ENCODE measurements at places on chromosomes 16 and 17.

GRCh38 chr16:46789499-46790414 is 41.2 kb downstream of the C16orf87 start:
- H3K36me3 ChIP-seq: no peaks in the 10 kb centered on the region
- H3K4me1 ChIP-seq: peaks cover 4% of the 10 kb centered on the region
- peak overlapping the region; percentile 69 for H3K4me3 ChIP-seq
- no peaks in the 10 kb centered on the region for H3K27me3 ChIP-seq

DNA sequence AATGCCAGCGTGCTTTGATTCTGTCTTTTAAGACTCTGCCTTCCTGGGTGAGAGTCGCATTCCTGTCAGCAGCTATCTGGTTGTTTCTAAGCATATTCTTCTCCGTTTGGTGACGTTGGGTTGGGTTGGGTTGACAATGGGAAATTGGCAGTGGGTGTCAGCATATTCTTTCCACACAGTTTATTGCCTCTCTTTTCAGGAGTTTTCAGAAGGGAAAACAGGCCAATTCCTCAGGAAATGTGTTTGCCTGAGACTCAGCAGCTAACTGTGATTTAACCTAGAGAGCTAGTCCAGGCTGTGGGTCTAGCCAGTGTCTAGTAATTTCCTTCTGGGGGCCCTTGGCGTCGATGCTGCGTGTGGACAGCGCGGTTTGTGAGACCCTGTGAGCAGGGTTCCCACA is 21.2 kb downstream of the EPN2 start:
- H3K4me1 ChIP-seq: no peaks in the 10 kb centered on the region
- H3K4me3 ChIP-seq: no peak overlapping the region
- H3K36me3 ChIP-seq: no peaks in the 10 kb centered on the region
- H3K27me3 ChIP-seq: no peaks in the 10 kb centered on the region

GRCh38 chr16:77064037-77064436 is 127.0 kb upstream of the MON1B start:
- H3K27ac ChIP-seq: no peak overlapping the region
- no peaks in the 10 kb centered on the region for H3K27me3 ChIP-seq

GRCh38 chr16:2973093-2973492 is 3.9 kb downstream of the PAQR4 start:
- no peaks in the 10 kb centered on the region for H3K36me3 ChIP-seq
- no peak overlapping the region for H3K27ac ChIP-seq
- H3K27me3 ChIP-seq: peaks cover 8% of the 10 kb centered on the region
- no peak overlapping the region for H3K4me3 ChIP-seq
- no peak for DNase-seq

DNA sequence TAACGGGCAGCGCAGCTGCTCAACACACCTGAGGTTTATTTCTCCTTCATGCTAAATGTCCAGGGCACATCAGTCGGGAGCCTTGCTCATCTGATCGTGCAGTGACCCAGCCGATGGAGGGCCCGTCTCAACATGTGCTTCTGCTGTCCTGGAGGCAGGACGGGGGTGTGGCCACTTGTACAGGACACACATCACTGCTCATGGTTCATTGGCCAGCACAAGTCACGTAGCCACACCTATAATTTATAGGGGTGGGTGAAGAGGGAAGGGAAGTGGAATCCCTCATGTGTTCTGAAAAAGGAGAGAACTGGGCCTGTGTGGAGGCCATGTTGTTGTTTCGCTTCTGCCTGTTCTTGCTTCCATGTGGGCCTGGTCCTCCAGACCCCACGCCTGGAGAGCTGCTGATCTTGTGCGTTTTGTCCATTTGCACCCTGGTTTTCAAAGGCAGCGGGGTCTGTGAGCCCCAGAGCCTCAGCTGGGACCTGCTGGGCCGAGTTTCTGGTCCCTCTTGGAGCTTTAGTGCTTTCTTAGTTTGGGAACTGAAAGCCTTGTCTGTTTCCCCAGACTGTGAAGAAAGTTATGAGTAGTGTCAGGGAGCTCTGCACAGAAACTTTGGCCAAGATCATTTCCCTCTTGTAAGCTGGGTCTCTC is 60.5 kb downstream of the CMIP start:
- no peak overlapping the region for H3K4me3 ChIP-seq
- no peaks in the 10 kb centered on the region for H3K27me3 ChIP-seq
- H3K4me1 ChIP-seq: peaks cover 4% of the 10 kb centered on the region

DNA sequence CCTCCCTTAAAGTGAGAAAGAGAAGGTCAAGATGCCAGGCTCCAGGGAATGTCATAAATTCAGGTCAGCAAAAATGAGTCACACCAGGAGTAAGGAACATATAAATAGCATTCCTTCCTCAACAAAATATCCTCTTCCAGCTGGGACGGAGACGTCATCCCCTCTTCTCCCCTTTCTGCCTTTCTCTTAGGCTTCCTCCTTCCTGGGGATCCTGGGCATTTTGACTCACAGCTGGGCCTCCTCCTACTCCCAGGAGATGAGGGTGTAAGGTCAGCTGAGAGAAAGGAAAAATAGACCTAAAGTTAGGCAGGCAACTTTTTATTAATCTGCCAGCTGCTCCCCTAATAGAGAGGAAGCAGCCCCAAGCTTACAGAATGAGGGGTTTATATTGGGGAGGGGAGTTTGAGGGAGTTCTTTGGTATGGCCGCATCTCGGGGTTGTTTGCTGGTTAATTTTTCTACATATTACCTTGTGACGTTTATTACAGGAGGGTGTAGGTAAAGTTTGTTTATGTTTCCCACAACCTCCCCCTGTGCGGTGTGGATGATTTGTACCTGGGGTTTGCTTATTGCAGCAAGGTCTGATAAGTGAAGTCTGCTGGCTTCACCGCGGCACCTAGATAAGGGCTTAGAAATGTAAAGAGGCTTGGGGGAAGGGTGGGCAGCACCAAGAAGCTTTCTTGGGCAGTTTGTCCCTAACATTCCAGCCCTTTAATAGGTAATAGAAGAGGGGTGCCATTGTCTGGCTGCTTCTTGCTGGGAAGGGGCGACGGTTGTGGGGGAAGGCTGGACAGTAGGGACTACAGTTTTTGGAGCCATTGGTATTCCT is 7.1 kb upstream of the ZNF747 start:
- no peaks in the 10 kb centered on the region for H3K4me1 ChIP-seq
- peaks cover 4% of the 10 kb centered on the region for H3K36me3 ChIP-seq
- peak overlapping the region; percentile 54 for H3K27ac ChIP-seq
- no peaks in the 10 kb centered on the region for H3K27me3 ChIP-seq
- H3K4me3 ChIP-seq: no peak overlapping the region

GRCh38 chr16:15544405-15544804 is 98.5 kb downstream of the MARF1 start:
- H3K27ac ChIP-seq: no peak overlapping the region
- no peaks in the 10 kb centered on the region for H3K27me3 ChIP-seq
- no peaks in the 10 kb centered on the region for H3K36me3 ChIP-seq
- H3K4me3 ChIP-seq: no peak overlapping the region
- no peak for DNase-seq

DNA sequence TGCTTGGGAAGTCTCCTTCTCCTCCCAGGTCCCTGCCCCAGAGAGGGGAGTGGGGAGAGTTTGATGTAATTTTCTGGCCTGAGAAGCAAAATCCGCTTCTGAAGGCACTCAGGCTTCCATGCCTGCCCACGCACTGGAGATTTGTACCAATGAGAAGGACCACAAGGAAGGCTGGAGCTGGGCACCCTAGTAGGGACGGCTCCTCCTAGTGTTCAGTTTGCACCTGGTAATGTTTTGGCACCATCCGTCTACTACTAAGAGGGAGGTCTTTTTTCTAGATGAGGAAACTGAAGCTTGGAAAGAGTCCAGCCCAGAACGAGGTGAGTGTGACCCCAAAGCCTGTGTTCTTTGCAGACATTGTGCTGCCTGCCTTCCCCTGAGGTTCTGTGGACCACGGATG is 83.6 kb upstream of the NLRP1 start:
- H3K4me1 ChIP-seq: no peaks in the 10 kb centered on the region
- no peak overlapping the region for H3K4me3 ChIP-seq
- no peaks in the 10 kb centered on the region for H3K36me3 ChIP-seq

- H3K4me1 ChIP-seq: no peaks in the 10 kb centered on the region
- H3K4me3 ChIP-seq: no peak overlapping the region
- no peaks in the 10 kb centered on the region for H3K36me3 ChIP-seq
Measured at GRCh38 chr16:22928882-22929435, 115.0 kb downstream of the HS3ST2 start.

DNA sequence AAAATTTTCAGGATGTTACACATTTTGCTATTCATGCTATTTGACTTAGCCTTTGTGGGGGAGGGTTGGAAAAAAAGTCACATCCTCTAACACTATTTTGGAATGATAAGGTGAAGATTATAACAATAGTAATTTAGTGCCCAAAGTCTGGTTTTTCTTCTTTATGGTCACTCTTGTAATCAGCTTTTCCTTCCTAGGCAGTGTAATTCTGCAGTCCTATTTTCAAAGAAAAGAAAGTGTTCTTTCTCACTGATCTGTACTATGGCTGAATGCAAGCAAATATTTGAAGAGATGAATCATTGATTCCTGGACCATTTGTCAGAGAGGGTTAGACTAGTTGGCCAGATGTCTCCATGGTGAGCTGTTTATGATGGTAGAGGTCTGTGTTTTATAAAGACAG is 8.4 kb downstream of the RSPRY1 start:
- H3K4me1 ChIP-seq: no peaks in the 10 kb centered on the region
- H3K36me3 ChIP-seq: no peaks in the 10 kb centered on the region
- H3K27me3 ChIP-seq: no peaks in the 10 kb centered on the region
- no peak overlapping the region for H3K4me3 ChIP-seq
- DNase-seq: no peak
- no peak overlapping the region for H3K27ac ChIP-seq

DNA sequence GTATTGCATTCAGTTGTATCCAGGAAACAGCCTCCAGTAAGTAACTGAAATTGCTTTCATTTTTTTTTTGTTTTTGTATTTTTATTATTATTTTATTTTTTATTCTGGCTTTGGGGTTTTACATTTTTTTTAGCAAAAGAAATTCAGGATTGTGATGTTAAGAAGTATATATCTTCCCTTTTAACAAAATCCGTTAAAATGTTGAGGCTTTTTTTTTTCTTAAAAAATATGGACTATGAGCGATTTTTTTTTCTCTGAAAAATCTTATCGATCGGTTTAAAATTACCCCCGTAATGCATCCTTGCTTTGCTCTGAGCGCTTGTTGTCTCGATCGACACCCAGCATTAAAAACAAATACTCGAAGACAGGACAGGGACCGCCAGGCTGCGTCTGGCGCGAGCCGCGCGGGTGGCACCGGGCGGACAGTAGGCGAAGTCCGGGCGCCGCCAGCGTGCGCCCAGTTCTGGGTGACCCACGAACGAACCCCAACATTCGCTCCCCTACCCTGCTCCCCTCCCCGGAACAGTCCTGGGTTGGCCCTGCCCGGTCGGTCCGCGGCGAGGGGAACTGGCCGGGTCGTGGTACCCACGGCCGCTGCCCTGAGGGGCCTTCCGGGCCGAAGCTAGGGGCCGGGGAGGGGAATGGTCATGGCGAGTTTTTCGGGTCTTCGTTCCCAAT is 482 bp downstream of the BAHCC1 start:
- H3K4me1 ChIP-seq: peaks cover 57% of the 10 kb centered on the region
- no peak for DNase-seq
- H3K4me3 ChIP-seq: no peak overlapping the region
- no peaks in the 10 kb centered on the region for H3K36me3 ChIP-seq
- H3K27me3 ChIP-seq: peaks cover 75% of the 10 kb centered on the region
- H3K27ac ChIP-seq: no peak overlapping the region

DNA sequence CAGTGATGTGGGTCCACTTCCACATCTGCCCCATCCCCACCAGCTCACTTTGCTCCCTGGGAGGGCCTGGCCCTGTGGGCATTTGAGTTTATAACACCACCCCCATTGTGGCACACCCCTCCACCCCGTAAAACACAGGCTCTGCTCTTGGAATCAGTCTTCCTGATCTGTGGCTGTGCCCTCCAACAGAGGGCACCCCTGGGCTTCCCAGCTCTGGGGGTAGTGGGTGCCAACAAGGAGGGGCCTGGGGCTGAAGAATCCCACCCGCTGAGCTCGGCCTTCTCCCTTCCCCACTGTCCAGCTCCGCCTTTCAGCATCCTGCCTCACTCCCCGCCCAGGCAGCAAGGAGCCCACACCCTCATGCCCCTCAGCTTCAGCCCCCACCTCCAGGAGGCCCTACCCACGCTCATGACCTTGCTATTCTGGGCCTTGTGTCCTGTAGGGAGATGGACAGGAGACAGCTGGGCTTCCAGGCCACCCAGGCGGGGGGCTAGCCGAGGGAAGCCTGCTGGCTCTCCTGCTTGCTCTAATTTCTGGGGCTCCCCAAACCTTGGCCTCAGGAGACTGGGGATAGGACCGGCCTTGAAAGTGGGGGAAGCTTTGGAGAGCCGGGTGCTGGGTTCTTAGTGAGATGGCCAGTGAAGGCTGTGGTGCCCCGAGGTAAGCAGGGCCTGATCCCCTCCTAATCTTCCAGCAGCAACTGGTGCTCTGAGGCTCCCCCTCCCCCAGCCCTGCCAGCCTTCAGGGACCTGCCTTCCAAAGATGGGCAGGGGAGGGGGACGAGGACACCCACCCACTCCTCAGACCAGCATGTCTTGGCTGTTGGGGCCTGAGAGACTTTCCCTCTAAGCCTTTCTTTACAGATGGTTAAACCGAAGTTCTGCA is 2.9 kb upstream of the ATP2A1 start:
- no peak for DNase-seq
- H3K4me3 ChIP-seq: no peak overlapping the region
- peaks cover 10% of the 10 kb centered on the region for H3K4me1 ChIP-seq
- no peak overlapping the region for H3K27ac ChIP-seq

DNA sequence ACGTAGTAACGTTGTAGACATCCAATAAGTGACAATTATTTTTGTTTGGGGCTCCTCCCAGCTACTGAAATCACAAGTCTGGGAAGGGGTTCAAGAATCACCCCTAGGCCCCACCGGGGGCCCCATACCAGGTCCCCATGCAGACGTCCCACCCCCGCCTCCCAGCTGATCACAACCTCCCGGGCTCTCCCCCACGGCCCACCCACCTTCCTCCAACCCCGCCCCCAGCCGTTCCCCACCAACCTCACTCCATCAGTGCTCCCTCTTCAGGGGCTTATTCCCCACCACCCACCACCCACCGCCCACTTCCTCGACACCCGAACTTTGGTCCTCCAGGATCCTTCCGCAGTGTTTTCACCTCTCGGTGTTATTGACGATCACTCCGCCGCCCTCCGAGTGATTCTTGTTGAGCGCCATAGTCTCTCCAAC is 240 bp downstream of the WBP2 start:
- peaks cover 15% of the 10 kb centered on the region for H3K36me3 ChIP-seq
- no peaks in the 10 kb centered on the region for H3K27me3 ChIP-seq
- H3K4me1 ChIP-seq: peaks cover 22% of the 10 kb centered on the region
- DNase-seq: no peak
- H3K27ac ChIP-seq: peak overlapping the region; percentile 89

GRCh38 chr17:29611351-29612093 is 11.2 kb downstream of the CORO6 start:
- no peak overlapping the region for H3K4me3 ChIP-seq
- H3K36me3 ChIP-seq: no peaks in the 10 kb centered on the region
- no peak overlapping the region for H3K27ac ChIP-seq

GRCh38 chr16:11757671-11758545 is 15.3 kb upstream of the TXNDC11 start:
- no peaks in the 10 kb centered on the region for H3K27me3 ChIP-seq
- no peak overlapping the region for H3K27ac ChIP-seq
- peaks cover 65% of the 10 kb centered on the region for H3K36me3 ChIP-seq
- H3K4me1 ChIP-seq: no peaks in the 10 kb centered on the region
- H3K4me3 ChIP-seq: no peak overlapping the region
- DNase-seq: no peak

GRCh38 chr16:85660843-85661739 is 27.7 kb downstream of the GINS2 start:
- H3K4me3 ChIP-seq: no peak overlapping the region
- peaks cover 43% of the 10 kb centered on the region for H3K36me3 ChIP-seq
- H3K27ac ChIP-seq: no peak overlapping the region
- no peak for DNase-seq
- no peaks in the 10 kb centered on the region for H3K4me1 ChIP-seq

GRCh38 chr16:86665319-86665675 is 86.9 kb downstream of the FOXL1 start:
- H3K27me3 ChIP-seq: no peaks in the 10 kb centered on the region
- DNase-seq: no peak
- H3K4me3 ChIP-seq: no peak overlapping the region
- H3K36me3 ChIP-seq: no peaks in the 10 kb centered on the region
- no peak overlapping the region for H3K27ac ChIP-seq
- peaks cover 5% of the 10 kb centered on the region for H3K4me1 ChIP-seq

Data from CD8-positive, alpha-beta memory T cell (primary cell).